Neural crest cell (in vitro differentiated cells): ENCODE measurements at places on chromosomes 6 and 20. TPM values are rescaled to one million over a fixed set of nuclear protein-coding genes. Genes with fewer than 3 reads are reported as not detected.

The XKR7 gene
- 4.5 and 4.9 TPM in 2 replicates for total RNA-seq

The TMEM244 gene
- not detected in 2 replicates for total RNA-seq

The GMDS gene
- total RNA-seq: 13.2 and 16.1 TPM in 2 replicates

The MYB gene
- total RNA-seq: 6.8 and 8.1 TPM in 2 replicates

The VIP gene
- total RNA-seq: not detected in 2 replicates

The SYTL3 gene
- 0.20 and 0.28 TPM in 2 replicates for total RNA-seq

The ZC2HC1B gene
- total RNA-seq: not detected in 2 replicates

The RGS17 gene
- 3.5 and 4.7 TPM in 2 replicates for total RNA-seq

The MOXD1 gene
- 83.6 and 89.4 TPM in 2 replicates for total RNA-seq

The MAP3K5 gene
- 0.09 TPM in 2 replicates for total RNA-seq

The TMEM14A gene
- total RNA-seq: 25.0 and 27.8 TPM in 2 replicates

The KCNB1 gene
- total RNA-seq: 1.6 and 2.8 TPM in 2 replicates

The TCP11 gene
- total RNA-seq: not detected in 2 replicates

The MAP3K7 gene
- total RNA-seq: 37.9 and 38.8 TPM in 2 replicates

The ULBP2 gene
- 0.23 and 0.30 TPM in 2 replicates for total RNA-seq

The ENPP1 gene
- total RNA-seq: 4.0 and 4.9 TPM in 2 replicates

The OR2J3 gene
- total RNA-seq: not detected in 2 replicates

The ELOVL4 gene
- 9.0 and 10.1 TPM in 2 replicates for total RNA-seq

The GABRR2 gene
- total RNA-seq: 0.34 and 0.51 TPM in 2 replicates

The BAK1 gene
- total RNA-seq: 29.9 and 32.9 TPM in 2 replicates

The ZNF311 gene
- total RNA-seq: 1.2 and 1.3 TPM in 2 replicates

The PLTP gene
- 56.6 and 61.0 TPM in 2 replicates for total RNA-seq

The PPP1R3G gene
- total RNA-seq: 0.05 and 0.07 TPM in 2 replicates

The NRSN1 gene
- total RNA-seq: 0.48 and 0.54 TPM in 2 replicates

The PDE7B gene
- 0.58 and 0.61 TPM in 2 replicates for total RNA-seq

The TRIM31 gene
- total RNA-seq: not detected in 2 replicates

The PEX7 gene
- 4.5 and 5.3 TPM in 2 replicates for total RNA-seq

The MYBL2 gene
- 124 TPM in 2 replicates for total RNA-seq

The SPDEF gene
- total RNA-seq: 0.12 TPM in 1 of 2 replicates, not detected in the other

The RIPPLY2 gene
- total RNA-seq: 0.66 and 0.72 TPM in 2 replicates

The PRRT1 gene
- 3.1 and 4.1 TPM in 2 replicates for total RNA-seq

The ADGB gene
- total RNA-seq: not detected in 2 replicates

The SAMD5 gene
- total RNA-seq: 1.5 and 1.6 TPM in 2 replicates

The MTG2 gene
- 32.9 and 34.6 TPM in 2 replicates for total RNA-seq

The SOBP gene
- 23.0 and 24.0 TPM in 2 replicates for total RNA-seq

The EBF4 gene
- total RNA-seq: 23.2 and 24.6 TPM in 2 replicates

The PSMB9 gene
- not detected in 2 replicates for total RNA-seq

The SLC17A9 gene
- total RNA-seq: 1.2 and 1.4 TPM in 2 replicates

The PROKR2 gene
- total RNA-seq: not detected in 2 replicates

The EDN1 gene
- 0.14 TPM in 1 of 2 replicates, not detected in the other for total RNA-seq

The PRDM1 gene
- total RNA-seq: 1.2 and 1.7 TPM in 2 replicates

The CTCFL gene
- total RNA-seq: 0.09 and 0.14 TPM in 2 replicates

The ALDH8A1 gene
- 0.58 and 1.2 TPM in 2 replicates for total RNA-seq

The BPIFA1 gene
- total RNA-seq: not detected in 2 replicates
